ENCODE measurements at places on chromosomes 1 and 21.

GRCh38 chr1:78003882-78004718, 639 bp upstream of the DNAJB4 start:
- DNase-seq, result no peak

GRCh38 chr1:3428899-3429298, 25.6 kb upstream of the ARHGEF16 start:
- DNase-seq, result no peak

DNA sequence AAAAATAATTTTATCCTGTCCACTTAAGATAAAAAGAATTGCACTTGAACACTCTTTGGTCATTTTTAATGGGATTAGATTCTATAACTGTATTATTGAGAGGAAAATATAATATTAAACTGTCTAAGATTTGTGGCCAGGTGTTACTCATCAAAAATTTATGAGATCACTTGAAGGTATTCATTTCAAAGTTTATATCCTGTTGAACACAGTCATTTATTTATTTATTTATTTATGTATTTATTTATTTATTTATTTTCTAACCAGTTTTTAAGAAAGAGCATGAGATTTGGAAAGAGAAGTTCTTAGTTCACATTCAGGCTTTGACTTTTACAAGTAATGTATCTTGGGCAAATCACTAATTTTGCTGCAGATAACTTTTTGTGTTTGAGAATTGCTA, 692.7 kb downstream of the LTN1 start:
- no peak for DNase-seq

DNA sequence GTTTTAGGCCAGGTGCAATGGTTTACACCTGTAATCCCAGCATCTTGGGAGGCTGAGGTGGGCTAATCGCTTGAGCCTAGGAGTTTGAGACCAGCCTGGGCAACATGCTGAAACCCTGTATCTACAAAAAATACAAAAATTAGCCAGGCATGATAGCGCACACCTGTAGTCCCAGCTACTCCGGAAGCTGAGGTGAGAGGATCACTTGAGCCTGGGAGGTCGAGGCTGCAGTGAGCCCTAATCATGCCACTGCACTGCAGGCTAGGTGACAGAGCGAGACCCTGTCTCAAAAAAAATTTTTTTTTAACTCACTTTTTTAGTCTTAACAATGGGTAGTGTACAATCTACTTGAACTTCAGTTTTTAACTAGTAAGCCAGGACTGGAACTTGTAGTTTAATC, 137.5 kb downstream of the HS2ST1 start:
- DNase-seq, result no peak

GRCh38 chr1:211932231-211932932, 101.8 kb upstream of the LPGAT1 start:
- no peak for DNase-seq

DNA sequence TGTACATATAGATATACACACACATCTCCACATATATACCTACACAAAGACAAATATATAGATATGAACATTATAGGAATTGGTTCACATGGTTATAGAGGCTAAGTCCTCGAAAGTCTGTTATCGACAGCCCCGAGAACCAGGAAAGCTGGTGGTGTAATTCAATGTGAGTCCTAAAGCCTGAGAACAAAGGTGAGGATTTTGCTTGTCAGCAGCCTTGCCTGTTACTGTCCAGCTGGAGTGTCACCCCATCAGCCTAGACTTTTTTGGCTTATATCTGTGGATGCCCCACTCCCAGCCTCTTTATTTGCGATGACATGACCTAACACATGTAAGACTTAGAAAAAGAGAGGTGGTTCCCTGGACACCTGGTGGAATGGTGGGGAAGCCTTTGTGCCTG, 97.0 kb downstream of the GIPC2 start:
- no peak for DNase-seq

- DNase-seq, result no peak
Measured at GRCh38 chr1:230784163-230784562, 37.0 kb downstream of the CAPN9 start.

- no peak for DNase-seq
Measured at GRCh38 chr1:10662824-10663677, 133.4 kb downstream of the CASZ1 start.

- no peak for DNase-seq
Measured at GRCh38 chr1:153611356-153611755, 1.6 kb downstream of the S100A16 start.

DNA sequence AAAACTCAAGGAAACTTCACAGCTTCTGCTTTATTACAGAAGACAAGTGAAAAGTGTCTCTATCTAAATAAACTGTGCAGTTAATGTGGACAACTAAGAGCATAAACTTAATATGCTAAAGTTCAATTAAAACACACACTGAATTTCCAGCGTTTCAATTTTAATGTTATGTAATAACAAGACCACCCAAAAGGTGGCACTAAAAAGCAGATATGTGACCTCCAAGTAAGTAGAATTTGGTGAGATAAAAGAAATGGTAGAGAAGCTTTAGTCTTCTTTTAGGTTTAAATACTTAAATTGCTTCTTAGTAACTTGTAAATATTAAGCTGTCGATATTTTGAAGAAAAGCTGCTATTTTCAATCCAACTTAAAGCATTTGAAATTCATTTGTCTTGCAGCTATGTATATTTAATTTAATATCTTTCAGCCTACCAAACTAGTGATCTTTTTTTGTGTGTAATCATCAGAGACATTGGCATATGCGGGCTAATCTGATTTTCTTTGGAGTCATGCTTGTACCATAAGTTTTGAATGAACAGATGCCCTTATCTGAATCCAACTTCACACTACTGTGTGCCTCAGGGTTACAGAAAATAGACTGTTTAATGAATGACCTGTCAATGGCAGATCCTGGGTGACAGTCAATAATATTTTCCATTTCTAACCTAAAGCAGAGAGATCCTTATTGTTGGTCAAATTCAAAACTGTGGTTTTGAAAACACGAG, 36.5 kb upstream of the ADAMTS1 start:
- no peak for DNase-seq
